ENCODE measurements at places on chromosomes 12 and 14. TPM values are rescaled to one million over a fixed set of nuclear protein-coding genes. Genes with fewer than 3 reads are reported as not detected.

- no peak overlapping the region for H3K27ac ChIP-seq
- peaks cover 53% of the 10 kb centered on the region for H3K4me1 ChIP-seq
- H3K4me3 ChIP-seq: no peak overlapping the region
- no peaks in the 10 kb centered on the region for H3K27me3 ChIP-seq
Measured at GRCh38 chr12:104602406-104602805, 145.7 kb downstream of the CHST11 start.

DNA sequence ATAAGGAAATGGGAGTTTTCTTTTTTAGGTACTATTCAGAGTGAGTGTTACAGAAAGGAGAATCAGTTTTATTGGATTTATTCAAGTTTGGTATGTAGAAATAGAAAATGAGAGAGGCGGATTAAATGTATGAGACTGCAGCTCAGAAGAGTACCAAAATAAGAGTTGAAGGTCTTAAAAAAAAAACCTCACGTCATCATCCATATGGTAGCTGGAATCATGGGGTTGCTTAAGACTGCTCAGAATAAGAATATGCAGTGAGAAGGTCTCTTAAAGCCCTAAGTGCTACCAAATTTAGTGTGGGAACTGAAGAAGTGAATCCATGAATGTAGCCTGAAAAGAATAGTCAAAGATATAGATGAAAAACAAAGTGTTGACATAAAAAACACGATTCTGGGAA, 825.5 kb upstream of the SEL1L start:
- no peak overlapping the region for H3K27ac ChIP-seq
- H3K4me3 ChIP-seq: no peak overlapping the region
- no peaks in the 10 kb centered on the region for H3K4me1 ChIP-seq
- H3K27me3 ChIP-seq: no peaks in the 10 kb centered on the region
- no peak for DNase-seq

P2RX7 gene
- 6.8 TPM for total RNA-seq

- no peak overlapping the region for H3K27ac ChIP-seq
- H3K27me3 ChIP-seq: no peaks in the 10 kb centered on the region
- H3K4me3 ChIP-seq: no peak overlapping the region
- no peaks in the 10 kb centered on the region for H3K4me1 ChIP-seq
Measured at GRCh38 chr12:117904051-117904450, 64.7 kb downstream of the KSR2 start.

HOXC13 gene
- not detected for total RNA-seq

- no peaks in the 10 kb centered on the region for H3K36me3 ChIP-seq
- no peaks in the 10 kb centered on the region for H3K4me1 ChIP-seq
- H3K4me3 ChIP-seq: no peak overlapping the region
- no peaks in the 10 kb centered on the region for H3K27me3 ChIP-seq
- DNase-seq: no peak
- H3K27ac ChIP-seq: no peak overlapping the region
Measured at GRCh38 chr12:128286970-128287369, 20.0 kb downstream of the TMEM132C start.

STON2 gene
- total RNA-seq: not detected

DNA sequence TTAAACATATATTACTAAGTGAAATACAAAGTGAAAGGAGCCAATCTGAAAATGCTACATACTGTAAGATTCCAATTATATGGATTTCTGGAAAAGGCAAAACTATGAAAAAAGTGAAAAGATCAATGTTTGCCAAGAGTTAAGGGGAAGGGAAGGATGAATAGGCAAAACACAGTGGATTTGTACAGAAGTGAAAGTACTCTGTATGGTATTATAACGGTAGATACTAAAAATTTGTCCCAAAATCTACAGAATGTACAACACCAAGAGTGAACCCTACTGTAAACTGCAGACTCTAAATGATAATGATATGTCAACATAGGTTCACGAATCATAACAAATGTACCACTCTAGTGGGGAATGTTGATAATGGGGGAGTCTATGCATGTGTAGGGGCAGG, 17.8 kb downstream of the EEA1 start:
- H3K4me3 ChIP-seq: no peak overlapping the region
- H3K36me3 ChIP-seq: no peaks in the 10 kb centered on the region
- peaks cover 7% of the 10 kb centered on the region for H3K4me1 ChIP-seq
- no peaks in the 10 kb centered on the region for H3K27me3 ChIP-seq

NFYB gene
- total RNA-seq: 20.2 TPM

LRP1-AS gene
- total RNA-seq: not detected

GRCh38 chr12:45232756-45233372, 17.0 kb downstream of the ANO6 start:
- no peaks in the 10 kb centered on the region for H3K36me3 ChIP-seq
- no peak overlapping the region for H3K27ac ChIP-seq
- H3K4me1 ChIP-seq: no peaks in the 10 kb centered on the region
- no peak overlapping the region for H3K4me3 ChIP-seq
- no peaks in the 10 kb centered on the region for H3K27me3 ChIP-seq
- no peak for DNase-seq

DNA sequence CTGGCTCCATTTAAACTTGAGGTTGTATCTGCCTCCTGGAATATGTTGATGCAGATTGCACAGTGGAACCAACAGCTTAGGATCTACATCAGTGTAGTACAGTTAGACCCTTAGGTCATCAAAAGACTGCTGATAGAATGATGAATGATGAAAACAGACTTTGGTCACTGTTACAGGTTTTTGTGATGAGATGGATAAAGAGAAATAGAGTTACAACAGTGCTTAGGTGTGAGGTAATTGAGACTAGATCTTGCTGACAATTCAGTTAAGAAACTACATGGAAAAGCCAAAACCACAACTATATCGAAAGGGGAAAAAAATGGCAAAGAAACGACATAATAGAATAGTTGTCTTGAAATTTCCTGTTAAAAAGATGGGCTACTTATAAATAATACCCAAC, 145.7 kb upstream of the LMNTD1 start:
- DNase-seq: no peak
- no peaks in the 10 kb centered on the region for H3K27me3 ChIP-seq
- no peak overlapping the region for H3K4me3 ChIP-seq
- H3K36me3 ChIP-seq: no peaks in the 10 kb centered on the region

ZDHHC22 gene
- 0.12 TPM for total RNA-seq

DNA sequence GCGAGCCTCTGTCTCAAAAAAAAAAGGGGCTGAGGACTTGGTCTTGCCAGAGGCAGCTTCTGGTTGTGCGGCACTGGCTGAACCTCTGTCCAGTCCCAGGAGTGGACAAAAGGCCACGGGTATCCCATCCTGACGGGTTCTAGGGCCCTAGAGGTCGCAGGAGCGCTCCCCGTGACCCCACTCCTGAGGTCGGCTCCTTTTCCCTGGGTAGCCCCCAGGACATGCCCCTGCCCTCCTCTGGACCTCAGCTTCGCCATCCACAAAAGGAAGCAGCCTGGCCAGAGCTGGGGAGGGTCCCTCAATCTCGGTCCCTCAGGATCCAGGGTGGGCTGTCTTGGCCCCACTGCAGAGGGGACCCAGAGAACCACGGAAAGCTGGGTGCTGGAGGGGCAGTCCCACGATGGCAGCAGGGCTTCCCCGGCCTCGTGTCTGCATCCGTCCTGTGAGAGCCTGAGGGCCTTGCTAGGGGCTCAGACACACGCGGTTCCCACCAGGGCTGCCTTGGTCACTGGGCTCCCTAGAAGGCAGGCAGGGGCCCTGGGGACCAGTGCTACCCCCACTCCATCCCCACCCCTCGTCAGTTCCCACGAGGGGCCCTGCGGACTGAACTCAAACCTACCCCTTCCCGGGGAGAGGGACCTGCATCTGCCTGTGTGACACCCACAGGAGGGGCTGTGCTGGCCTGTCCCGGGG, 31.1 kb downstream of the ASCL4 start:
- H3K4me3 ChIP-seq: no peak overlapping the region
- no peaks in the 10 kb centered on the region for H3K27me3 ChIP-seq
- H3K27ac ChIP-seq: no peak overlapping the region
- no peak for DNase-seq
- H3K36me3 ChIP-seq: no peaks in the 10 kb centered on the region
- H3K4me1 ChIP-seq: peaks cover 8% of the 10 kb centered on the region

- H3K4me3 ChIP-seq: no peak overlapping the region
- H3K36me3 ChIP-seq: no peaks in the 10 kb centered on the region
- H3K27me3 ChIP-seq: no peaks in the 10 kb centered on the region
- no peak for DNase-seq
- peaks cover 26% of the 10 kb centered on the region for H3K4me1 ChIP-seq
- no peak overlapping the region for H3K27ac ChIP-seq
Measured at GRCh38 chr12:66620688-66621087, 58.2 kb downstream of the GRIP1 start.

SLC17A8 gene
- total RNA-seq: not detected

DNA sequence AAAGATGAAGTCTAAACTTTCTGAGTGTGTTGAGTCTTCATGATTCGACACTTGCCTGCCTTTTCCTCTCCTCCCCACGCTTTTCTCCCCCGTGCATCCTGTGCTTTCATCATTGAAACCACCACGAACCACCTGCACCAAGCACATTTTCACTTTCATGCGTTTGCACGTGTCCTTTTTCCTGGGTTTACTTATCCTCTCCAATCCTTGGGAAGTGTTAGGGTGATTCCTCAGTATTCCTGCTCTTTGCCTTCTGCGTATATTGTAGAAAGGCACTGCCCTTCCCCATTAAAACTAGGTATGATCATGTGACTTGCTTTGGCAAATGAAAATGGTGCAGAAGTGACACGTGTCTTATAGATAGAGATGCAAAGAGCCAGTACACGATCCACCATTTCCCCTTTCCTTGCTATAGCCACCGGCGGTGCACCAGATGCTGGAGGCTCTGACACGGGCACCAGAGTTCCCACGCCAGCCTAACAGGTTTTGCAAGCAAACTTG, 106.6 kb downstream of the BRMS1L start:
- H3K27ac ChIP-seq: no peak overlapping the region
- H3K36me3 ChIP-seq: no peaks in the 10 kb centered on the region
- H3K27me3 ChIP-seq: no peaks in the 10 kb centered on the region
- no peak overlapping the region for H3K4me3 ChIP-seq

GRCh38 chr12:45290216-45290605, 74.3 kb downstream of the ANO6 start:
- peaks cover 5% of the 10 kb centered on the region for H3K4me1 ChIP-seq
- H3K36me3 ChIP-seq: no peaks in the 10 kb centered on the region
- H3K27ac ChIP-seq: no peak overlapping the region

- peaks cover 36% of the 10 kb centered on the region for H3K4me1 ChIP-seq
- no peak overlapping the region for H3K4me3 ChIP-seq
- no peak overlapping the region for H3K27ac ChIP-seq
- H3K27me3 ChIP-seq: no peaks in the 10 kb centered on the region
- DNase-seq: peak; percentile 42
- H3K36me3 ChIP-seq: no peaks in the 10 kb centered on the region
Measured at GRCh38 chr12:49332891-49333371, 4.1 kb downstream of the C1QL4 start.

DNA sequence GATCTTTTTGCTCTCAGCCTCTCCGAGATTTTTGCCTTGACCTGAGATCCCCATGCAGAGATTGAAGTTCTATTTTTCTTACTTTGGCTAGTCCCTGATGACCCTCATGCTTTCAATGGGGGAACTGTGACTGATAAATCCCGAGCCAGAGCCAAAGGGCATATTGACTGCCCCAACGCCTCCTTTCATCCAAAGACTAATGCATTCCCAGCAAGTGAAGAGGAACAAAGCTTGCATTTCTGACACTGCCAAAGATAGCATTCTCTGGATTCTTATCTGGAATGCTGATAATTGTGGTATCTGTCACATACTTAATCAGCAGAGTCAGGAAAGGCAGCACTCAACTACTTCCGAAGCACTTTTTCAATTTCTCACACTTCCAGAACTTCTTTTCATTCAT, 152.3 kb upstream of the EGLN3 start:
- no peak overlapping the region for H3K27ac ChIP-seq
- no peak for DNase-seq
- no peaks in the 10 kb centered on the region for H3K27me3 ChIP-seq
- no peaks in the 10 kb centered on the region for H3K4me1 ChIP-seq
- no peak overlapping the region for H3K4me3 ChIP-seq

- no peak overlapping the region for H3K4me3 ChIP-seq
- DNase-seq: no peak
- no peaks in the 10 kb centered on the region for H3K4me1 ChIP-seq
- H3K27me3 ChIP-seq: no peaks in the 10 kb centered on the region
- H3K36me3 ChIP-seq: peaks cover 9% of the 10 kb centered on the region
- H3K27ac ChIP-seq: no peak overlapping the region
Measured at GRCh38 chr14:75667099-75667765, 6.2 kb downstream of the TTLL5 start.

GRCh38 chr14:84006643-84007155, 1523.2 kb upstream of the FLRT2 start:
- H3K27me3 ChIP-seq: no peaks in the 10 kb centered on the region
- no peak overlapping the region for H3K27ac ChIP-seq
- H3K4me3 ChIP-seq: no peak overlapping the region

KRT6B gene
- not detected for total RNA-seq

DNA sequence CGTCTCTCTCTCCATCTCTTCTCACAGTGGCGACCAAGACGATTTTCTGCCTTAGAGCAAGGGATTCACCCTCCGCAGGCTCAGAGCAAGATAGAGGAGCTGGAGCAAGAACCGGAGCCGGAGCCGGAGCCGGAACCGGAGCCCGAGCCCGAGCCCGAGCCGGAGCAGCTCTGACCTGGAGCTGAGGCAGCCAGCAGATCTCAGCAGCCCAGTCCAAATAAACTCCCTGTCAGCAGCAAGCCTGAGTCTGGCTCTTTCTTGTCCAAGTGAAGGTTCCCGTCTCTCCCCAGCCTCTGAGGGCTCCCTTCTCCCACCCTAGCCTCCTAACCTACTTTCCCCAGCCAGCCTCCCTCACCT, 5.9 kb downstream of the LAG3 start:
- peaks cover 47% of the 10 kb centered on the region for H3K27me3 ChIP-seq
- H3K4me3 ChIP-seq: no peak overlapping the region
- DNase-seq: no peak
- H3K27ac ChIP-seq: no peak overlapping the region

DNA sequence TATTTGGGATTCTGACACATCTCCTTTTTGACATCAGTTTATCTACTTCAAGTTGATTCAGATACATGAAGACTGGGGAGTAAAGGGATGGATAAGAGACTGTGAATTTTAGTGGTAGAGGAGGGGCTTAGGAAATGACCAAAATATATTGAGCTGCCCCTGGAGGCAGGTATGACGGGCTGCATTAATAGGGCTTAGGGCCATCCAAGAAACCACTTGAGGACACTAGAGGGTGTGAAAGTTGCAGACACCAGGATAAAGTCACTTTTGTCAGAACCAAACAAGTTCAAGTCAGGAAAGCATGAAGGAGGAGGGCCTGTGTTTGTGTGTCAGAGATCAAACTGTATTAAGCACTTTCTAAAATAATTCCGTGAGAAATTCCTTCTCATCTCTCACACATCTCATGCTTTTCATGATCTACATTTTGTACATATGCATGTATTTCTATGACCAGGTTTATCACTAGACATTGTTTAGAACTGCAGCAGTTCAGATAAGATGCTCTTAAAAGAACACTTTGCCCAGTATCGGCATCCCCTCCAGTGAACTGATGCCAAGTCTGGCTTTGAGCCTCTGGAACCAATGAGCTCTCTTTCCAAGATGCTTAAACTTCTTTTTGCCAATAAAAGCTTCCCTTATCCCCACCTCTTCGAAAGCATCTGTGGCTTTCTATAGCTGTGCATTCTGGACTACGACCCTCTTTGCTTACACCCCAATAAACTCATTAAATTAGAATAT, 136.9 kb downstream of the SLC38A1 start:
- no peaks in the 10 kb centered on the region for H3K27me3 ChIP-seq
- no peaks in the 10 kb centered on the region for H3K4me1 ChIP-seq
- no peak for DNase-seq
- no peak overlapping the region for H3K4me3 ChIP-seq
- H3K36me3 ChIP-seq: no peaks in the 10 kb centered on the region
